ENCODE measurements at places on chromosomes 7 and 10. TPM values are rescaled to one million over a fixed set of nuclear protein-coding genes. Genes with fewer than 3 reads are reported as not detected.

Gene SNCG
- not detected for total RNA-seq

Gene VPS37D
- total RNA-seq = 1.9 TPM

Gene MKX
- total RNA-seq = 0.64 TPM

Gene LDB3
- 0.09 TPM for total RNA-seq

Gene TRIM73
- total RNA-seq = 0.86 TPM

Gene COL1A2
- 2.6 TPM for total RNA-seq

Gene RBM20
- total RNA-seq = 0.36 TPM

Gene TRIM4
- total RNA-seq = 22.5 TPM

Gene TSPAN15
- total RNA-seq = 86.5 TPM

Gene ASZ1
- not detected for total RNA-seq

Gene FKBP9
- 74.3 TPM for total RNA-seq

Gene TEX47
- total RNA-seq = not detected

Gene TMEM196
- not detected for total RNA-seq

Gene DMTF1
- 60.9 TPM for total RNA-seq

Gene SAMD9L
- total RNA-seq = not detected

Gene KCP
- total RNA-seq = 0.23 TPM

All from Caco-2 (cell line).